Activated naive CD8-positive, alpha-beta T cell treated with anti-CD3 and anti-CD28 coated beads for 36 hours (primary cell): ENCODE measurements at places on chromosomes 5 and 9. TPM values are rescaled to one million over a fixed set of nuclear protein-coding genes. Genes with fewer than 3 reads are reported as not detected.

KIF12 gene
- not detected for total RNA-seq

STC2 gene
- total RNA-seq, result 41.1 TPM

DNA sequence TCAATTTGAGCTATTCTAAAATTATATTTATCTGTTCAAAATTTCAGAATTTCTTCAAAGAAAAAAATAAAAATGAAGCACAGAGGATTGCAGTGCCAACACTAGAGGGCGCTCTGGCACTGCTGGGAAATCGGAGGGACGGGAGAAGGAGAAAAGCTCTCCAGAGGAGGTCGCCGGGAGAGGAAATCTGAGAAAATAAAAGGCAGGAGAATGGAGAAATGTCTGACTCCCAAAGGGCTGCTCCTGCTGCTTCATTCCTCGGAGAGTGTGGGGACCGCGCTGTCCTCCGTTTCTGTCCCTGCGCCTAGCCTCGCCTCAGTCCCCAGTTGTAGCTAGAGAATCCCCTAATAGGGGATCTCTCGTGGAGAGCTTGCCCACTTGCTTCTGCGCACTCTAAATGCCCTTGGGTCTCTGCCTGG lies 40.0 kb upstream of the ARSB start:
- peak; percentile 43 for DNase-seq

- no peak for DNase-seq
Observed at GRCh38 chr5:176405656-176406435, 10.5 kb downstream of the CLTB start.

DNA sequence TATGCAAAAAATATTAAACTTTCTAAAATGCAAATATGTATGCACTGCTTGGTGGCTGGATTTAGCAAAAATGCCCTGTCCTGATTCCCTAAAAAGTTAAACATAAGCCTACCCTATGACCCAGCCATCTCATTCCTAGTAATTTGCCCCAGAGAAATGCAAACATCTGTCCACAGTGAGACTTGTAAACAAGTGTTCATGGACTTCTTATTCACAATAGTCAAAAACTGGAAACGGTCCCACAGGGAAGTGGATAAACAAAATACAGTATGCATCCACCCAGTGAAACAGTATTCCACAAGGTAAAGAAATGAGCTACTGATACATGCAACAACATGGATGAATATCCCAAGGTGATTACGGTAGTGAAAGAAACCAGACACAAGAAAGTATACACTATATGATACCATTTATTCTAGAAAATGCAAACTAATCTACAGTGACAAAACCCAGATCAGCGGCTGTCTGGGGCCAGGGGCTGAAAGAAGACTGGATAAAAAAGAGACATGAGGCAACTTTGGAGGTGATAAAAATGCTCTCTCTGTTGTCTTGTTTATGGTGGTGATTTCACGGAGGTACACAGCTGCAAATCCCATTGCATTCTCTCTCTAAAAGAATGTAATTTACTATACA lies 277.3 kb downstream of the GLIS3 start:
- DNase-seq, result no peak

DNA sequence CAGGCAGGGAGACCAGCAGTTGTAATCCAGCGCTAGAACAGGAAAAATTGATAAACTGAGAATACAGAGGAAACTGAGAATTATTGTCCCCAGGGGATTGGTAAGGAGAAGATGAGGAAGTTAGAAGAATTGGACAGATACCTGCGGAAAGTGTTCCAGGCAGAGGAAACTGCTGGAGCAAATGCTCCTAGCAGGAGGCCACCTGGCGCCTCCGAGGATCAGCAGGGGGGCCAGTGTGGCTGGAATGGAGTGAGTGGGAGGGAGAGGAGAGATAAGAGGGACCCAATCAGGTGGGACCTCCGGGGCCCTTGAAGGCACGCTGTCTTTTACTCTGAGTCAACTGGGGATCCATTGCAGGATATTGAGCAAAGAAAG lies 695 bp upstream of the ANXA6 start:
- DNase-seq, result peak; percentile 30

DNA sequence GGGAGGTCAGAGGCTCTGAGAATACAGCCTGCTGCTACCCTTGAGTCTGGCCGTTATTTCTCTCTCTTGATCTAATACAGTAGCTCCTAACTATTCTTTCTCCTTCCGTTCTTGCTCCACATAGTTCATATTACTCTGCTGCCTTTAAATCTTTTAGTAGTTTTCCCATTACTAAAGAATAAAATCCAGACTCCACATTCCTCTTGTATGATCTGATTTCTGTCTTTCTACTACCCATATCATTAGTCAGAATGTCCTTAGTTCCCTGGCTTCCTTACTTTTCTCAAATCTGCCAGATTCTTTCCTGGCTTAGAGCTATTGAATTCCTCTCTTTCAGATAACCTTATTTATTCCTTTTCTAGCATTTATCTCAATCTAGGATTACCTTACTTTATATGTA lies 40.0 kb downstream of the MARCHF6 start:
- no peak for DNase-seq

DNA sequence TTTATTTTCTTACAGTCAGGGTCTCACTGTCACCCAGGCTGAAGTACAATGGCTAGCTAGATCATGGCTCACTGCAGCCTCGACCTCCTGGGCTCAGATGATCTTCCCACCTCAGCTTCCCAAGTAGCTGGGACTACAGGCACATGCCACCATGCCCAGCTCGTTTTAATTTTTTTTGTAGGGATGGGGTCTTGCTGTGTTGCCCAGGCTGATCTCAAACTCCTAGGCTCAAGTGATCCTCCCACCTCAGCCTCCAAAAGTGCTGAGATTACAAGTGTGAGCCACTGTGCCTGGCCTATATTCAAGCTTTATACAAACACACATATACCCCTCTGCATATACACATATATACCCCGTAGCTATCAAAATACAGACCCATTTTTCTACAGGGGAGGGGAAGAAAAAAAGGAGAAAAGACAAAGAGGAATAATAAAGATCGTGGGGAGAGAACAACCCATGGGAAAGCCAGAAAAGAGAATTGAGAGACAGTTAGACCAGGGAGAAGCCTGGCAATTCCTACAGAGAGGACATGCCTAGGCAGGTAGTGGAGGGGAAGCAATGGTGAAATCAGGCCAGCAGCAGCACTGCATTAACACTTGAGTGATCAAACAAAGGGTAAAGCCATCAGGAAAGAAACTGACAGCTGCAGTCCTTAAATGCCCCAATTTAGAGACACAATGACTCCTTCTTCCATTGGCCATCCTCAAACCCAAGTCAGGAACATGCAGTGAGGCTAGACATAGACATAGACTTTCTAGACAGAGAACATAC lies 102.7 kb downstream of the EFNA5 start:
- DNase-seq, result no peak

- no peak for DNase-seq
Observed at GRCh38 chr9:73824671-73825070, 672.5 kb upstream of the RORB start.

DNA sequence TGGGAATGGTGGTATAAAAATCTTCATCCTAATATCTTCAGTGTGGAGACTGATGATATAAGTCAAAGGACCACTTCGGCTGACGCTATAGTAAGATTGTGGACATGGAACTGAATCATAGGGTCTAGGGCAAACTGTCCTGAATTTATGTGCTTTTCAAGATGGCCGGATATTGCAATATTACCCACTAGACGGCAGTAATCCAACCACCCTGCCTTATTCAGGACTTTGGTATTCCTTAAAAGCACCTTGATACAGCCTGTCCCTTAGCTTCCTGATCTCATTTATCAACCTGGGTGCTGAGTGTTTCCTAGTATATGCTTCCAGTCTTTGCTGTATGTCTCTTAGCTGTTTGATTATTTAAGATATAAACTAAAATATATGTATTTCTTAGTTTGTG lies 71.2 kb upstream of the COX7C start:
- no peak for DNase-seq

- no peak for DNase-seq
Observed at GRCh38 chr5:56530626-56531138, 284.7 kb upstream of the MAP3K1 start.

- no peak for DNase-seq
Observed at GRCh38 chr5:141494761-141495452, 6.0 kb downstream of the PCDHGC5 start.

DNA sequence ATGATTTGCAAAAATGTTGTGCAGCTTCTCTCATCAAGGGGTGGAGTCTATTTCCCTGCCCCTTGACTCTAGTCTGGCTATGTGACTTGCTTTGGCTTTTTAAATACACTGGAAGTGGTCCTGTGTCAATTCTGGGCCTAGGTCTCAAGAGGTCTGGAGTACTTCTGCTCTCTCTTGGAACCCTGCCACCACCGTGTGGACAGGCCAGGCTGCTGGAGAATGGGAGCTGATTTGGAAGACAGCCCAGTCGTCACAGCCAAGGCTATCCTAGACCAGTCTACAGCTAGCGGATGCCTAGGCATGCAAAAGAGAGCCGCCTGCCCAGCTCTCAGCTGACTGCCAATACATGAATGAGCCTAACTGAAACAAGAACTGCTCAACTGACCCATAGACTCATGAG lies 56.7 kb upstream of the CLINT1 start:
- DNase-seq, result no peak
